Kasumi-1 (cell line): ENCODE measurements at places on chromosomes 4 and X.

GRCh38 chr4:123398853-123399626 is 2.4 kb downstream of the SPRY1 start:
- DNase-seq, result peak; percentile 61

DNA sequence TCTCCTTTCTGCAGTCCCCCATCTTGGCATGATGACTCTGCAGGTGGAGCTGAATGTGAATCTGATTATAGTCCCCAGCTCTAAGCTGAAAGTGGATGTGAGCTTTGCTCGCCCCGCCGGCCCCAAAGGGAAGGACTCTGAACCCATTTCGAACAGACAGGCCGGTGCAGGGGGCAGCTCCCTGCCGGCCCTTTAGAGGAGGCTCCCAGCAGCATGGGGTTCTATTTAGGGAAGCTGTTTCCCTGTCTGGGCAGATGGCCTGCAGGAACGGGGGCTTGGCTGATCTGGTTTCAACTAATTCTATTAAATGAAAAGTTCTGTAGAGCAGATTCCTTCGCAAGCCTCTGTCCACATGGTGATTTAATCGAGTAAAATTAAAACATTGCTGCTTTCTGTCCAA is 104.8 kb upstream of the MSX1 start:
- no peak for DNase-seq

DNA sequence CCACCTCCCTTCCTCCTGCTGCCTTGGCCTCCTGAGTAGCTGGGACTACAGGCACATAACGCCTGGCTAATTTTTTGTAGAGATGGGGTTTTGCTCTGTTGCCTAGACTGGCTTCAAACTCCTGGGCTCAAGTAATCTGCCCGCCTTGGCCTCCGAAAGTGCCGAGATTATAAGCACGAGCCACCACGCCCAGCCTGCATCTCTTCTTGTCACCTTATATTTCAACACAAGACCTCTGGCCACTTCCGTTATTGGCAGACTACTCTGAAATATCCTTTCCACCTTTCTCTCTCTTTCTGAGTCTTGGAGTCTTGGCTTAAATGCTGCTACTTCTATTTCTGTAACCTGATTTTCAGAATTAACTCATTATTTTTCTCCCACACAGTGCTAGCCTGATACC is 5.6 kb downstream of the KIAA0232 start:
- DNase-seq, result no peak

- no peak for DNase-seq
Measured at GRCh38 chr4:5019796-5020195, 538 bp upstream of the CYTL1 start.

GRCh38 chr4:66929748-66930147 is 615.6 kb downstream of the CENPC start:
- no peak for DNase-seq

DNA sequence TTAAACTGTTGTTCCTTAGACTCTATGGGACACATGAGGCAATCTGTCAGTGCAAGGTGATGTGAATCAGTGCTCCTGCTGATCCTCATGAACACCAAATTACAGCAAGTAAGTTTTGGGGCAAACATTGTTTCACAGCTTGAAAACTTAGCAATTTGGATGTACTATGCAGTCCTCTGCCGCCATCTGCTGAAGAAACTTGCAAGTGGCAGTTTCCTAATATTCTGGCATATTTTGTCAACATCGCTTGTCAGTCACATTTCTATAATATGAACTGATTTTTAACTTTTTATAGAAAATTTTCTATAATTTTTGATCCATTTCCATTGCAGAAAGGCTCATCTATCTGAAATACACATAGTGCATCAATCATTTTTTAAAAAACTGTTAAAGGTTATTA is 56.3 kb downstream of the ZAR1 start:
- peak; percentile 76 for DNase-seq

DNA sequence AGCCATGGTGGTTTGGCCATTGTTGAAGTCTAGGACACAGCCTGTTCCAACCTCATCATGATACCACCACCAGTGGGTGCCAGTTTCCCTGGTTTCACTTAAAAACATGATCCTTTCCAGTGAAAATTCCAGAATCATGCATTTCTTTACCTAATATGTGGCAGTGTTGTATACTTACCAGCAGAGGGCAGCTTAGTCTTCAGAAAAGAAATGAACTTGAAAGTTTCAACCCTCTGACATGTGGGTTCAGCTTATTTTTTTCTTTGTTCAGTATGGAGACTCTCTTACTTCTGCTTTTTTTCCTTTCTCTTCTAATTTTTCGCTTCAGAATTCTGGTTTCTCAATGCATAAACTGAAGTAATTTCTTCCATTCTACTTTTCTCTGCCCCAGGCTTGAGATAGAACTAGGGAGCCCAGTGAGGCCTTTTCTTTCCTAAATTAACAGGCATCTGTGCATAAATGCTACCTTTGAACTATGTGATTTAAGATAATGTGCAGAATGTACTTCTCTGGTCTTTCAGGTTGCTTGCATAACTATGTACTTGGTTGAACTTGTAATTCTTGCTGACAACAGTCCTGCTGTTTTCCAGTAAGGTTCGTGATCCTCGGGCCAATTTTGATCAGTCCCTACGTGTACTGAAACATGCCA is 10.7 kb downstream of the LIAS start:
- peak; percentile 96 for DNase-seq

- DNase-seq, result no peak
Measured at GRCh38 chr4:57154926-57155325, 44.7 kb upstream of the IGFBP7 start.

- DNase-seq, result peak; percentile 43
Measured at GRCh38 chrX:63128509-63128908, 222.6 kb downstream of the SPIN4 start.

GRCh38 chr4:166280642-166281041 is 407.6 kb downstream of the TLL1 start:
- DNase-seq, result no peak

GRCh38 chr4:145782756-145783155 is 102.8 kb downstream of the C4orf51 start:
- DNase-seq, result no peak

DNA sequence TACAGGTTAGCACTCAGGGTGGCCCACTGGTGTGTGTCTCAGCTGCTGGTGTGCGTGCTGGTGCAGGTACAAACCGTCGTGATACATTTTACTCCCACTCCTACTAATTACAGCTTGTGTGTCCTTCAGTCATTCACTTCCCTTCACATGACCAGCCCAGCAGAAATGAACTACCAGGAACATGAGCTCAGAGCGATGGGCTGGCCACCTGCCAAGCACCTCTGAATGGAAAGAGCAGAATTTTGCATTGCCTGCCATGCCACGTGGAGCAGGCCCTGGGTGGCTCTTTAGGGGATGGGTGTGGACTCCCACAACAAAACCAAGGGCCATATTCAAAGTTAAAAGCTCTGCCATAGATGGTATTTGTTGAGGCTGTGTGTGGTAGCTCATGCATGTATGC is 58.9 kb upstream of the PGM2 start:
- DNase-seq, result peak; percentile 71

- DNase-seq, result no peak
Measured at GRCh38 chr4:182504463-182504862, 261.3 kb downstream of the TENM3 start.

GRCh38 chr4:109319156-109319555 is 16.7 kb upstream of the COL25A1 start:
- DNase-seq, result no peak

DNA sequence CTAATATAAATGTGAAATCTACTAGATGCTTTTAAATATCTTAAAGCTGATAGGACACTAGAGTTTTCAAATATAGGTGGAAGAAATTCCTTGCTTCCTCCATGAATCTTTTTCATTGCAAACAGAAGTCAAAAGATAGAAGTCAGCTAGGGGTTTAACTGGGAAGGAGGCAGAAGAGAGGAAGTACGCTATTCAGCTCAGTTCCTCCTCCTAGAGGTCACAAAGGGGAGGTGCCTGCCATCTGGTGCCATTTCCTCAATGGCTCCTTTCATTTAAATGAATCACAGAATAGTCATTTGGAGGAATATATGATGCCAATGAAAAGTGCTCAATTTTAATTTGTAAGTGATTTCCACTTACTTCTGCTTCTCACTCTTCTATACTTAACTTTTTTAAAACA is 8.5 kb downstream of the COL25A1 start:
- peak; percentile 74 for DNase-seq

DNA sequence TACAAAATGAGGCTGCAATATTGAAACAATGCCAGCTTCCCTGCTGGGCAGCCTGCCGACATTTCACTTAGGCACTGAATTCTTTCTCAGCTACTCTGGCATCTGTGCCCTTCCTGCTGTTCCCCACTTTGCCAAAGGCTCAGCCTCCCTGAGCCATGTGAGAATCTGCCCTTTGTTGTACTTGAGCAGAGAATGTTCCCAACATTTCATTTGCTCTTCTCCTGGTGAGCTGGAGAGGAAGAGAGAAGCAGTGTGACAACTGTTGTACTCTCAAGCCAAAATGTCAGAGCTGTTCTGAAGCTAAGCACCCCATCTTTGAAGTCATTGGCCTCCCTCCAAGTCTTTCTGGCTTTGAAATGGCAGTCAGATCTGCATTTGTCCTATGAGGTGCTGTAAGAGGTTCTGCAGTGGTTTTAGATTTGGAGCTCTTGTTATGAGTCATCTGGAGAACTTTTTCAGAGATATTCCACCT is 32.5 kb downstream of the LANCL3 start:
- DNase-seq, result no peak

DNA sequence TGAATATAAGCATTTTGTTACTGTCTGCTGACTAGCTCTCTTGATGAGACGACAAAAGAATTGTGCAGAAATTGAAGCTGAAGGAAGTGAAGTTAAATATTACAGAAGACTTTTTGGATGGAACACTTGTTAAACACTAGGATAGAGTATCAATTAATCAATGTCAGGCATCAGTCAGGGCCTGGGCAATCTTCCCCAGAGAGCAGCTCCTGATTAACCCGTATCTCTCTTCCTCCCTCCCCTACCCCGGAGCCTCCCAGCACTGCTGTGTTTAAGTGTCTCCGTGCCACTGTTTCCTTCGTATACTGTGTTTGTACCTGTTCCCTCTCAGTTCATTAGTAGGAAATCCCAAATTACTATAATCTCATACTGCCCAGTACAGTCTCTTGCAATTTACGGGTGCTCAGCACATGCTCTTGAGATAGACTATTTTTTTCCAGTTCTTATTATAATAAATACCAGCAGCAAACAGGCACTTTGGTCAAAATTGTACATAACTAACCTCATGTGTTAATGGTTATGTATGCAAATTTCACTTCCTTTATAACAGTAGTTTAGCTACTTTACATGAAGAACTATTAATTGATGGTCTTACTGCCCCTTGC is 765.7 kb upstream of the FTHL17 start:
- no peak for DNase-seq

DNA sequence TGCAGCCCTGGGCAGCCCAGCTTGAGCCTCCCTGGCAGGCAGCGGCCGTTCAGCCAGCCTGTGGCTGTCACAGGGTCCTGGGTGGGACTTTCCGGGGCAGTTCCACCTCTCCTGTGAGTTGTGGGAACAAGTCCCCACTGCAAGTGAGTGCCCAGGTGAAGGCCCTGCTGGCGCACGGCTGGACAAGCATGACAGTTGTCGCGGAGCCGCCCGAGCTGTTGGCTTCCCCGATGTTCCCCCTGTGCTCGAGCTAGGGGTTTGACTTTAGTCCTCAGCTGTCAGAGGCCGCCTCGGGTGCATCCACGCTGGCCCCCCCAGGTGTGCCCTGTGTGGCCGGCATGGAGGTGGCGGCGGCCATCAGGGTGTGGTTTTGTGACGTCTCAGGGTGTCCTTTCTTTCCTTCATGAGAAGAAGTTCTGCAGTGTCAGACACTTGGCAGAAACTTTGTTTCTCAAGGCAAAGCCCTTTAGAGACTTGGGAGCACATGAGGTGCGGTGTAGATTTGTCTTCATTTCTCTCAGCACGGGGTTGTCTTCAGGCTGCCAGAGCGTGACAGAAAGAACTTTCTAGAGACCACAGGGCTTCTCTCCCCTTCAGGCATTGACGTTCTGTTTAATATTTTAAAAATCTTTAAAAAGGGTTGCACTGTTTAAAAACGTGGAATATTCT is 69.4 kb upstream of the HGFAC start:
- DNase-seq, result no peak

- no peak for DNase-seq
Measured at GRCh38 chr4:140867356-140867755, 111.2 kb upstream of the TBC1D9 start.

DNA sequence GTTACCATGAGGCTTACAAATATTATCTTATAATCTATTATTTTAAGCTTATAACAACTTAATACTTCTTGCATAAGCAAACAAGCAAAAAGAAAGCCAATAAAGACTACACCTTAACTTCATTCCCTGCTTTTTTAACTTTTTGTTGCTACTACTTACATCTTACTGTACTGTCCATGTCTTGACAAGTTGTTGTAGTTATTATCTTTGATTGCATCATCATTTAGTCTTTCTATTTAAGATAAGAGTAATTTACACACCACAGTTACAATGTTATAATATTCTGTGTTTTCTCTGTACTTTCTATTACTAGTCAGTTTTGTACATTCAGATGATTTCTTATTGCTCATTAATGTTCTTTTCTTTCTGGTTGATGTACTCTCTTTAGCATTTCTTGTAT is 346.6 kb downstream of the SMARCA1 start:
- no peak for DNase-seq

DNA sequence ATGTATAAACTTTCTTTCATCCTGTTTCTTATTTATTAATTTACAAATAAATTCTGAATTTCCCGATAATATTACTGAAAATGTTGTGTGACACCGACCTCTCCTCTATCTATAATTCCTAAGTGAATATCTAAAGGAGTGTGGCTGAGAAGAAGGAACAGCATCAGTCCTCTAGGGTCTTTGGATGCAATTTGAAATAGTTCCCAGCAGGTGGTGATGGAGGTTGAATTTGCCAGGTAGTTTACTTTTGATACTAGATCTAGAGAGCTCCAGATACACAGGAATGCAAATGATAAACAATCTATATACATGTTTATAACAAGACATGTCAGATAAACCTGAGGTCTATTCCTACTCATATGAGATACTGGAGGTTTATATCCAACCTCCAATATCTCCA is 305.4 kb downstream of the PCDH18 start:
- DNase-seq, result peak; percentile 26

- no peak for DNase-seq
Measured at GRCh38 chrX:148928811-148929210, 428.4 kb downstream of the AFF2 start.

- no peak for DNase-seq
Measured at GRCh38 chrX:74923942-74924448, 1.3 kb downstream of the NEXMIF start.

GRCh38 chr4:108775921-108776320 is 13.1 kb upstream of the ETNPPL start:
- DNase-seq, result no peak

GRCh38 chr4:147207911-147208310 is 262.2 kb upstream of the TTC29 start:
- no peak for DNase-seq

DNA sequence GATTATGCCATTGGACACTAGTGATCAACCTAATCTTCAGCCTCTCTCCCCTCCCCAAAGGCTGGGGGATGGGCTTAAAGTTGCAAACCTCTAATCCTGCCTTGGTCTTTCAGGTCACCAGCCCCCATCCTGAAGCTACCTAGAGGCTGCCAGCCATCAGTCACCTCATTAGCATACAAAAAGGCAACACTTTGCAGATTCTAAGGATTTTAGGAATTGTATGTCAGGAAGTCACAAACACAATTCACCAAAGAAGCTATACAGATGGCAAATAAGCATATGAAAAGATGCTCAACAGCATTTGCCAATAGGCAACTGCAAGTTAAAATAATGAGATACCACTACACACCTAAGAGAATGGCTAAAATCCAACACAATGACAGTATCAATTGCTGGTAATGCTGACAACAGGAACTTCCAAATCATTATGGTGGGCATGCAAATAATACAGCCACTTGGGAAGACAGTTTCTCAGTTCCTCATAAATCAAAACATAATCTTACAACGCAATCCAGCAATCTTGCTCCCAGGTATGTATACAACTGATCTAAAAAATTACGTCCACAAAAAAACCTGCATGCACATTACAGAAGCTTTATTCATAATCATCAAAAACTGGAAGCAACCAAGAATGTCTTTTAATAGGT is 9.0 kb upstream of the PIM2 start:
- no peak for DNase-seq
